Naive thymus-derived CD4-positive, alpha-beta T cell (primary cell): ENCODE measurements at places on chromosomes 5 and 9. TPM values are rescaled to one million over a fixed set of nuclear protein-coding genes. Genes with fewer than 3 reads are reported as not detected.

DNA sequence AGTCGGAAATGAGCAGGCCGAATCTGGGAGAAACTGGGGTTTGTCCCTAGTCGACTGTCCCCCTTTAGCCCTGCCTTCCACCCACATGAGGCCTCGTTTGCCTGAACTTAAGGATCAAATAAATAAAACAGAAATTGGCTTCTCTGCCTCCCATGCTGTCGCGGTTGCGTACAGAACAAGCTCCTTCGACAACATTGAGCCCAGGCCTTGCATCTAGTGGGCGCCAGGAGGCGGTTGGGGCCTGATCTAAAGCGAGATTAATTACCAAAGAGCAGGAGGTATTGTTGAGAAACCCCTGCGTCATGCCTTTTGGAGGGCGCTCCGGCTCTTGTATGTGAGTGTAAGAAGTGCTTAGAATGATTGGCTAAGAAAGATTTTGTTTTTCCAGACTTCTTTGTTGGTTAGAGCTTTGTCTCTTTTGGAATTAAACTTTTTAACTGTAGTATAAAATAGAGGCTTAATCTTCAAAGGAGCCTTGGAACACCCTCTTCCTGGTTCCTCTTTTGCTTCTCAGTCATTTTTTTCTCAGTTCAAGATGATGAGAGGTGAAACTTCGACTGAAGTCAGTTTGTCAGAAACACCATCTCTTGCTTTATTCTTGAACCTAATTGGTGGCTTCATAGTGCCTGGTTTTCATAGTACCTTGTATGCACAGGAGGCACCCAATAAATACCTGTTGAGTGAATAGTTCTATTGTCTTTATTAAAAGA, 828 bp downstream of the ATP6V0E1 start:
- peak; percentile 90 for DNase-seq

The GRIA1 gene
- not detected in 2 replicates for total RNA-seq

DNA sequence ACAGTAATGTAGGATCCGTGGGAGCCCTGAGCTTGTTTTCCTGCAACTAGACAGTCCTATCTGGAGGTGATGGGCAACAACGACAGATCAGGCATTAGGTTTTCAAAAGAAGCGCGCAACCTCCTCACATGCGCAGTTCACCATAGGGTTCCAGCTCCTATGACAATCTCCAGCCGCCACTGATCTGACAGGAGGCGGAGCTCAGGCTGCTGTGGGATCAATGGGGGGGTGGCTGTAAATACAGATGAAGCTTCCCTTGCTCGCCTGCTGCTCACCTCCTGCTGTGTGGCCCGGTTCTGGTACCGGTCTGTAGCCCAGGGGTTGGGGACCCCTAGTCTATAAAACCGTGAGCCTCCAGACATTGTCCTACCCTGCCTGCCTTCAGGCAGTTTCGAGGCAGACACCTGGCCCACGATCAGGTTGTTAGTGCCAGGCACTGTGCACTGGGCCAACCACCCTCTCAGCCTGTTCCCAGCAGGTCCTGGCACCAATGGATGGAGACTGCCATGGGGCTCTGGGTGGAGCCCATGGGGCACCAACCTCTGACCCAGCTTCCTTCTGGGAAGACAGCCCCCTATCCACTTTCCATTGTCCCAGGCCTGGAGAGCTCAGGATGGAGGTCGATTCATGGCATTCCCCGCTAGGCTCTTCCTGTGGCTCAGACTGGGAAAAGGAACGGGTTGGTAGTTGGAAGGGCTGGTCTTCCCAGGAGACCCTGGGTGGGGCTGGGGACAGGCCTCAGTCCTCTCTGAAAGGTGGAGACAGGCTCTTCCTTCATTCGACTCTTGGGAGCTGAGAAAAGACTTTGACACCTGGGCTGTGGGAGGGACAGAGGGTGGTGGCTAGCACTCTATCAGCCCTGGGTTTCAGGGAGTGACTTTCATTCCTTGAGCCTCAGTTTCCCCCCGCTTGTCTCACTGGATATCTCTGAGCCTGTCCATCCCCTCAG, 1.7 kb downstream of the ENDOG start:
- no peak for DNase-seq

DNA sequence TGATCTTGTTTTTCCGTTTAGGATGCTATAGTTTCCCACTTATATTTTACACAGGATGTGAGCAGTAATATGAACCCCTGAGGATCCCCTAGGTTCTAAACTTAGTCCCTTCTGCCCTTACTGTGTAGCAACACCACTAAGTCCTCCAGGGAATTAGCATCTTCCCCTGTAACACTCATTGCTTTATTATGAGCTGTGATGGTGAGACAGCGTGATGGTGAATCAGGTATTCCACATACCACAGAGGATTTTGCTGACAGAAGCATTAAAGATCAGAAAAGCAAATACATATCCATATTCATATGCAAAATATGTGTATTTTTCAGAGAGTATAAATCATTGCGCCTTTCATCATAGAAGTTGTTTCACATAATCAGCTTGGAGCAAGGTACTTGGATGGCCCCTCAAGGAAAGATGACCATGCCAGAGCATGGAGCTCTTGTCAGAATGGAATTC, 317.0 kb downstream of the ICE1 start:
- DNase-seq, result no peak

GRCh38 chr5:165076686-165077085, 1571.3 kb downstream of the MAT2B start:
- DNase-seq, result no peak

- DNase-seq, result no peak
Measured at GRCh38 chr9:14563902-14564624, 129.2 kb downstream of the ZDHHC21 start.

GRCh38 chr5:14257995-14258403, 114.9 kb downstream of the TRIO start:
- DNase-seq, result no peak

- DNase-seq, result no peak
Measured at GRCh38 chr9:114185570-114186490, 30.5 kb downstream of the COL27A1 start.

The FOXI1 gene
- total RNA-seq, result not detected in 2 replicates

The NME5 gene
- not detected for total RNA-seq

The IL33 gene
- not detected for total RNA-seq

- no peak for DNase-seq
Measured at GRCh38 chr5:4255441-4255840, 659.8 kb downstream of the IRX1 start.

DNA sequence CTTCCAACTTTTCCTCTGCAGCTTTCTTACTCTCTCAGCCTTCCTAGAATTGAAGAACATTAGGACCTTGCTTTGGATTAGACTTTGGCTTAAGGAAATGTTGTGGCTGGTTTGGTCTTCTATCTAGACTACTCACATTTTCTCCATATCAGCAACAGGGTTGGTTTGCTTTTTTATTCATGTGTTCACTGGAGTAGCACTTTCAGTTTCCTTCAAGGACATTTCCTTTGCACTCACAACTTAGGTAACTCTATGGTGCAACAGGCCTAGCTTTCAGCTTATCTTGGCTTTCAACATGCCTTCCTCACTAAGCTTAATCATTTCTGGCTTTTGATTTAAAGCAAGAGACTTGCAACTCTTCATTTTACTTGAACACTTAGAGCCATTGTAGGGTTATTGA, 153.1 kb downstream of the CCDC192 start:
- DNase-seq, result no peak

- DNase-seq, result no peak
Measured at GRCh38 chr9:38626006-38626405, 5.6 kb upstream of the ANKRD18A start.

DNA sequence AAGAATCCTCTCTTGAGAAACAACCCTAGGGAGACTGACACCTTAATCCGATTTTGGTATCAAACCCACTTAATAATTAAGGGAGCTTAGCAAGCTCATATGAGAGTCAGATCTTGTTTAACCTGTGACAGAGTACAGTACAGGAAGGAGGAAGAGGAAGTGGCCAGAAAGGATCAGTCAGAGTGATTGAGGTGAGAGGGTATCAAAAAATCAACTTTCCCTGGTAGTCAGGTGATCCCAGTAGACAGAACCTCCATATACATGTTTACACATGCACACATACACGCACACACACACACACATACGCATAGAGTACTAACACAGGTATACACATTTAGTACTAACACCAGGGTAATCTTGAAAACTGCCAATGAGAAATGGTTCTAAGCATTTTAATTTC, 56.8 kb downstream of the GLIS3 start:
- no peak for DNase-seq

The ACOT12 gene
- total RNA-seq, result 0.23 TPM in 1 of 2 replicates, not detected in the other

DNA sequence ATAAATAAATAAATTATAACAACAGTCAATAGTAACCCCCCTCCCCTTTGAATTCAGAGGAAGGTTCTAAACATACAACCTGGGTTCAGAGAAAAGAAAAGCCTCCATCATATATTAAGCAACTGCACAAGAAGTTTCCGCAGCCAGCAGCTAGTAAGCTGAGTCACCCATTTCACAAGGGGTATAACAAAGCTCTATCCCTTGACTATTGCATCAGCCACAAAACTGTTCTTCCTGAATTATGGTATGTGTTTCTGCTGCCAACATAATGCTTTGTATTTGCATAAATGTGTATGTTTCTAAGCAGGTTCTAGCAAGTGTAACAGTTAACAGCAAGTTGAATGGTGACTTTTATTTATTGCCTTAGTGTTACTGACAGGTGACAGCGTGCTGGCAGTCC, 6.8 kb upstream of the CEP120 start:
- DNase-seq, result no peak

DNA sequence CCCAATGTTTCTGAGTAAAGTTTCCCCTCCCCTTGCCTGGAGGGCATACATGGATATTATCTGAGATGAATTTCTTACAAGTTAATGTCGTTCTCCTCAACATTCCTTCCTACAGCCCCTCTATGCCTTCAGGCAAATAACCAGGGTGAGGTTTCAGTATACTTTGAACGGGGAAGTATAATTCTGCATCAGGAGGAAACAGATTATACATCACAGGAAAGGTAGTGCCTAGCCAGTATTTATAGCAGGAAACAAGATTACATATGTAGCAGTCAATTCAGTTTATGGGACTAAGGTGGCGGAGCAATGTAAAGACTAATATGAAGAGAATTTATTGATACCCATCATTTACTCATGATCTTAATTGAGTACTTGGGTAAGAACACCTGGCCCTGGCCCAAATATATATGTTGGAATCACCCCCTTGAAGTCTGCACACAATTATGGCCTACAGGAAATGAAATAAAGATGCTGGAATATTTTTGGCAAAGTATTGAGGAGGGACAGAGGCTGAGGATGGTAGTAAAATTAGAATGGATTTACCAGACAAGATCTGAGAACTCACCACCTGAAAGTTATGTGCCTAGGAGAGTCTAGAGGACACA, 661.1 kb downstream of the PTPRD start:
- no peak for DNase-seq

- no peak for DNase-seq
Measured at GRCh38 chr9:28832168-28832770, 1259.0 kb upstream of the C9orf72 start.

GRCh38 chr9:130426883-130427282, 17.9 kb upstream of the ASS1 start:
- DNase-seq, result no peak

GRCh38 chr9:89637787-89638186, 33.0 kb downstream of the GADD45G start:
- DNase-seq, result no peak

DNA sequence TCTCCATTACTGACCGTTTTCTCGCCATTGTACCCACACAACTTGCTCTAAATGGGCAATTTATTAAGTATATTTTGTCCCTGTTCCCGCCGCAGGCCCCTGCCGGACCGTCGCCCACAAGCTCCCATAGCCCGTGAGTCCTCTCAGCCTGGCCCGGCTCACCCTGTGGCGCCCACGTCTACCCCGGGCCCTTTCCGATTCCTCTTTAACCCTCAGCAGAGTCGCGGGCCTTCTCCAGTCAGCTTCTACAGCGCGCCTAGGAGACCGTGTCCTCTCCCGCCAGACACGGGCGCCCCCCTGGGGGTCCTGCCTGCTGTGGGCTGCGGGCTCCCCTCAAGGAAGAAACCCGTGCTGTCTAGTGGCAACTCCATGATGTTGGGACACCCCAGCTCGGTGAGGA, 57.8 kb upstream of the SPATA31E1 start:
- DNase-seq, result no peak

The SLC22A4 gene
- total RNA-seq, result 1.1 TPM

The DUSP1 gene
- 2,522 TPM for total RNA-seq

The ARHGEF28 gene
- 0.47 TPM for total RNA-seq

GRCh38 chr9:23850690-23851629, 24.9 kb upstream of the ELAVL2 start:
- DNase-seq, result no peak
